Glutamatergic neuron (in vitro differentiated cells): ENCODE measurements at places on chromosomes 12 and 14. TPM values are rescaled to one million over a fixed set of nuclear protein-coding genes. Genes with fewer than 3 reads are reported as not detected.

VCPKMT gene
- total RNA-seq: 12.9 TPM

SARNP gene
- total RNA-seq: 98.7 TPM

MVK gene
- total RNA-seq: 53.6 TPM

DNA sequence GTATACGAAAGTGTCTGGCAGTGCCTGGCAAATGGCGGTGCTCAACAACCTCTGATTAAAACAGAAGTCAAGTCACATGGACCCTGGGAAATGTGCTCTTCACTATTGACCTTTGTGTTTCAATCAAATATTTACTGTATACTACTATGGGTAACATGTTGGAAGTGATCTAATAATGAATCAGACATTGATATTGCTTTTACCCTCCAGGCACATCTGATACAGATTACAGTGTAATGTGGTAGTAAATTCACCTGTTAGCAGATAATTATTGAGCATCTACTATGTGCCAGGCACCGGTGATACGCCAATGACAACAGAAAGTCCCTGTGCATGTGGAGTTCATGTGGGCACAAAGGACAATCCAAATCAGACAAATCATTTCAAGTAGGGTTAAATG is 63.1 kb downstream of the STON2 start:
- H3K4me3 ChIP-seq: no peak overlapping the region
- H3K27me3 ChIP-seq: peaks cover 5% of the 10 kb centered on the region
- no peak for DNase-seq
- H3K4me1 ChIP-seq: no peaks in the 10 kb centered on the region

DNA sequence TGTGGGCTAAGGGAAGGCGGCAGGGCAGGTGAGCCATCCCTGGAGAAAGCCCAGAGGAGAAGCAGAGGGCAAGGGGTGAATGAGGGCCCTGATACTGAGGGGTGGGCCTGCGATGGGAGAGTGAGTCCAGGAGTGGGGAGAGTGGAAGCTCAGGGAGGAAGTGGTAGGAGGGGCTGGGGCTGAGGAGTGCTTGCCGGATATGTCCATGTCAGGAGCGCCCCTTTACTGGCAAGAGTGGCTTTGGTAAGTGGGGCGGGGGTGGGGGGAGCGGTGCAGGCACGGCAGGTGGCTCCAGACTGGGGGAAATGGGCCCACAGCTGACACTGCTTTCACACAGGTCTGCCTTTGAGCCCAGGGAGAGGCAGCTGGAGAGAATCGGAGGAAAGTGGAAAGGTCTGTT is 86.4 kb upstream of the GPR68 start:
- no peaks in the 10 kb centered on the region for H3K36me3 ChIP-seq
- DNase-seq: no peak
- H3K27ac ChIP-seq: no peak overlapping the region
- peak overlapping the region; percentile 13 for H3K4me3 ChIP-seq
- peaks cover 10% of the 10 kb centered on the region for H3K27me3 ChIP-seq

- peak; percentile 49 for DNase-seq
- H3K4me1 ChIP-seq: peaks cover 16% of the 10 kb centered on the region
- H3K4me3 ChIP-seq: peak overlapping the region; percentile 95
- no peaks in the 10 kb centered on the region for H3K36me3 ChIP-seq
- peaks cover 24% of the 10 kb centered on the region for H3K27me3 ChIP-seq
- peak overlapping the region; percentile 72 for H3K27ac ChIP-seq
Measured at GRCh38 chr14:70642303-70643235, 853 bp downstream of the TTC9 start.

- H3K4me3 ChIP-seq: no peak overlapping the region
- DNase-seq: no peak
- peaks cover 8% of the 10 kb centered on the region for H3K36me3 ChIP-seq
Measured at GRCh38 chr14:65074449-65075150, 27.7 kb downstream of the MAX start.

- H3K36me3 ChIP-seq: no peaks in the 10 kb centered on the region
- peak overlapping the region; percentile 23 for H3K27ac ChIP-seq
- H3K27me3 ChIP-seq: peaks cover 10% of the 10 kb centered on the region
- DNase-seq: peak; percentile 77
- H3K4me1 ChIP-seq: peaks cover 30% of the 10 kb centered on the region
- peak overlapping the region; percentile 21 for H3K4me3 ChIP-seq
Measured at GRCh38 chr12:52082988-52083637, 3.6 kb downstream of the SMIM41 start.
